ENCODE measurements at places on chromosomes 12 and 14.

GRCh38 chr14:54562334-54562733, 4.6 kb upstream of the SAMD4A start:
- DNase-seq = no peak

- DNase-seq = no peak
Observed at GRCh38 chr12:130266751-130267150, 70.9 kb upstream of the PIWIL1 start.

DNA sequence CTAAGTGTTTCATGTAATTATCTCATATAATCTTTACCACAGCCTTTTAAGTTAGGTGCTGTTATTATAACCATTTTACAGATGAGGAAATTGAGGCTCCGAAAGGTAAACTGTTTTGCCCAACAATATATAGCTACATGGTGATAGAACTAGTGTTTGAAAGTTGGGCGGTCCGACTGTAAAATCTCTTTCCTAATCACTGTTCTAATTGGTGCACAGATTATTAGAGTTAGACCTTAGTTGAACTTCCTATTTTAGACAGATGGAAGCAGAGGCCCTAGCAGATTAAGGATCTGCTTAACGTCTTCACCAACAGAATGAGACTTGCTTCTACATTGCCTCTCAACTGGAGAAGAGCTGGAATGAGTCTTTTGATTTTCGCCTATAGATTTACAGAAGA, 30.0 kb upstream of the DUSP6 start:
- no peak for DNase-seq

GRCh38 chr12:124786061-124786964, 77.4 kb downstream of the SCARB1 start:
- no peak for DNase-seq

GRCh38 chr12:47067176-47067575, 12.2 kb upstream of the PCED1B start:
- no peak for DNase-seq

DNA sequence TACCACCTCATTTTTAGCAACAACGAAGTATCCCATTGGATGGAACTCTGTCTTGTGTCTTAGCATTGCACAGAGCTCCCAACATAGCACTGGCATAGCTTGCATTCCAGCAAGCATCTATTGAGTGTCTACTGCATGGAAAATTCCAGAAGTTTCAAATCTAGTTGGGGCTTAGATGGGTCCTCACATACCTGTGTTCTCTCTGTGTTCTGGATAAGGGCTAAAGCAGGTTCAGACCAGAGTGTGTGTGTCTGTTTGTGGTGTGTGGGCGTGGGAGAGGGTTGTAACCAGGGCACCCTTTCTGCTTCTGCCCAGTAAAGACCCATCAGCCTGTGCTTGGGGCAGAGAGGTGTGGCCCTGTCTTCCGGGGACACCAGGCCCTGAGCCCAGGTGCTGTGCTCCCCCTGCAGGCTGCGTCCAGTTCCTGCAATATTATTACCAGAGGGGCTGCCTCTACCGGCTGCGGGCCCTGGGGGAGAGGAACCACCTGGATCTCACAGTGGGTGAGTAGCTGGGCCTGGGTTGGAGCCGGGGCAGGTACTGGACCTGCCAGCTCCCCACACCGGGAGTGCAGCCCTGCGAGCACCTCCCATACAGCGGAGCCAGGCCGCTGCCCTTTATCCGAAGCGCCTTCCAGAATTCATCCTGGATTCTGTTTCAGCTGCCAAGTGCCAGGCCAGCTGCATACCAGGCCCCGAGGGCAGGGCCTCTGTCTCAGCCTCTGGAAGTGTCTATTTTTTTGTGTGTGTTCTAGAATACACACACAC, 20.3 kb downstream of the RHOF start:
- DNase-seq = peak; percentile 67

DNA sequence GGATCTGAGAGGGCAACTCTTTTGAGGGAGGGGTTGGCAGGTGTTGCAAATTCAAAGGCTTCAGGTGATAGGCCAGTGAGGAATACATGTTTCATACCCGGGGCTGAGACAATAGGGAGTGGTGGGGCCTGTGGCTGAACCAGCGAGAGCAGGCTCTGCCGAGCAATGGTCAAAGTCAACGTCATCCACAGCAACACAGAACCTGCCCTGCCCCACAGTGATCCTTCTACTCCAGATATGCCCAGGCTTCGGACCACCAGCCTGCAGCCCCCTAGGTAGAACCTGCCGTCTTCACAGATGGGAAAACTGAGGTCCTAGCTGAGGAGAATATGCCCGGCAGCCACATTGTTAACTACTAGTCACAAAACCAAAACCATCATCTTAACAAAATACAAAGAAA, 4.1 kb downstream of the SERPINA1 start:
- DNase-seq = no peak

DNA sequence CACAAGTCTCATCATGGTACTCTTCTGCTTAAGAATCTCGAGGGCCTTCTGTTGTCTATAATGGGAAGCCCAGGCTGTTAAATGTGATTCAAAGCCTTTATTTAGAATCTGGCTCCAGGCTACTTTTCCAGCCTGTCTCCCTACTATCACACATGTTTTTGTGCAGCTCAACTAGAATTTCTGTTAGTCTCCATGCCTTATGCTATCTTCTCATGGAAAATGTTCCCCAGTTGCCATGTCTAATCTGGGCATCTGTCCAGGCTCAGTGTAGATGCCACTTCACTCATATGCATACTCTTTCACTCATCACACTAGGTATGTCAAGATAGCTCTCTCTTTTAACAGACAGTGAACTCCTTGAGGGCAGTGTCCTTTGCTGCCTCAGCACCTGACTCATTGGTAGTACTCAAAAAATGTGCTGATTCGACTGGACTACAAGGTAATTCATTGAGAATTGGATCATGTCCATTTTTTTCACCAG, 145.3 kb downstream of the TTLL5 start:
- DNase-seq = no peak

GRCh38 chr12:98513379-98514322, 1.7 kb upstream of the TMPO start:
- DNase-seq = no peak

- peak; percentile 36 for DNase-seq
Observed at GRCh38 chr12:32025906-32026305, 66.7 kb downstream of the RESF1 start.

DNA sequence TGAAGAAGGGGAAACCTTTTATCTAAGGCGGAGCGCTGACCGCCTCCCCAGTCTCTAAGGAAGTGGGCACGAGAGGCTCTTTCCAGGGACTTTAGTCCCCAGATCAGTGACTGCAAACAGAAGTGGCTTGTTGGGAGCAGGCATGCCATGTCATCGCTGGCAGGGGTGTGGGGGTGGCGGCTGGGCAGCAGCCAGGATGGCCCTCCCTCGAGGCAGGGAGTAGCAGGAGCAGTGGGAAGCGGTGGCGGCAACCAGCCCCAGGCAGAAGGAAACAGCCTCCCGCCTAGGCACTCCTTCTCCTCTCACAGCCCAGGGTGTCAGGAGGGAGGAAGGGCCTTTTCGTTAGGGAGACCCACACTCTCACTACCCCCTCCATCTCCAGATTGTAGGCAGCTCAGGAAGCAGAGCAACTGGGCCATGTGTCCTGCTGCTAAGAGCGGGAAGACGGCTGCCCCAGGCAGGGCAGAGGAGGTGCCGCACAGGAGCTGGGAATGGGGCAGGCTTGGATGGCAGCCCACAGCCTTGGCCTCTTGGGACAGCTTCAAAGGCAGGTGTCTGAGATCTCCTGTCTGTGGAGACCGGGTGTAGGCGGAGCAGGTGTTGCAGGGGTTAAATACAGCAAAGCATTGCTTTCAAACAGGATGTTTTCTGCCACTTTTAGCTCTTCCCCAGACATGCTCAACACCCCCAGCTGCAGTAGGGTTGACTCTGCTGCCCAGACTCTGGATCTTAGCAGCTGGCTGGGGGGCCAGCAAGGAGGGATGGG, 21.8 kb downstream of the VDR start:
- DNase-seq = no peak

GRCh38 chr12:53191885-53192530, 11.3 kb upstream of the CSAD start:
- no peak for DNase-seq

DNA sequence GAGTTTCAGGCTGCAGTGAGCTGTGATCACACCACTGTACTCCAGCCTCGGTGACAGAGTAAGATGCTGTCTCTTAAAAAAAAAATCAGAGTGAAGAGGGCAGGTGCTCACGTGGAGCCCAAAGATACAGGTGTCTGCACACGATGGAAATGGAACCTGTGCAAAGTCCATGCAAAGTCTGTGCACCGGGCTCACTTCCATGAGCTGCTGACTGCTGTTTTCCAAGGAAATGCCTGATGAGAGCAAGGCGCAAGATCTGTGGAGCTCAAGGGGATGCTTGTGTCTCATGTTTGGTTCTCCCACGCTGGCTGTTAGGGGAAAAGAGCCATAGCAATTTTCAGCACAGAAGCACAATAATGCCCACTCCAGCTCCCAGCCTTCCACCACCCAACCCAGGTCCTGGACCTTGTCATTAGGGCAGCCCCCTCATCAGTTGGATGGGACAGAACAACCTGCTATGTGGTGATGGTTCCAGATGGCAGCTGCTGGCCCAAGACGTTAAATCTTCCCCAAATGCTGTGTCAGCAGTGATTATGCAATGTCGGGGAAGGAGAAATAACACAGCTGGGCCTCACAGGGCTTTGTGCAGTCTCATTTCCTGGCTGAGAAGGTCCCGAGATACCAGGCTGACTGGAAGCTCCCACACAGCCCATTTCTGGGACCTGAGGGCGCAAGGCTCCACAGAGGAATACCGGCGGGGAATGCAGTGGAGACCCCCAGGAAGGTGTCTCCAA, 27.9 kb upstream of the DICER1 start:
- DNase-seq = no peak
